ENCODE measurements at places on chromosomes 12 and 14.

GRCh38 chr14:66645716-66646115 lies 137.8 kb downstream of the GPHN start:
- DNase-seq: no peak

DNA sequence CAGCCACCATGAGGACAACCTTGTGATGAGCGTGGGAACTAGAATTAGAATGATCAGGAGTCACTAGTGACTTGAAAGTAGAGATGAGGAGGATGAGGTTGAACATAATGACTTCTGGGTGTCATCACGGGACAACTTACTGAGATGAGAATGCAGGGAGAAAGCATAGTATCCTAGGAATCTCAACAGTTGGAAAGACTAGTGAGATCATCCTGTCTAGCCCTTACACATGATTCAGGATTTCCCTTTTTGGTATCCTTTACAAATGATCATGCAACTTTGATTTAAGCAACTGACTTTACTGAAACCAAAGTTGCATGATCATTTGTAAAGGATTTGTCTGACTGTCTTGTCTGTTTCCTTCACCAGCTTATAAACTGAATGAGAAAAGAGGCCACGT lies 51.8 kb upstream of the HIF1A start:
- DNase-seq: no peak

DNA sequence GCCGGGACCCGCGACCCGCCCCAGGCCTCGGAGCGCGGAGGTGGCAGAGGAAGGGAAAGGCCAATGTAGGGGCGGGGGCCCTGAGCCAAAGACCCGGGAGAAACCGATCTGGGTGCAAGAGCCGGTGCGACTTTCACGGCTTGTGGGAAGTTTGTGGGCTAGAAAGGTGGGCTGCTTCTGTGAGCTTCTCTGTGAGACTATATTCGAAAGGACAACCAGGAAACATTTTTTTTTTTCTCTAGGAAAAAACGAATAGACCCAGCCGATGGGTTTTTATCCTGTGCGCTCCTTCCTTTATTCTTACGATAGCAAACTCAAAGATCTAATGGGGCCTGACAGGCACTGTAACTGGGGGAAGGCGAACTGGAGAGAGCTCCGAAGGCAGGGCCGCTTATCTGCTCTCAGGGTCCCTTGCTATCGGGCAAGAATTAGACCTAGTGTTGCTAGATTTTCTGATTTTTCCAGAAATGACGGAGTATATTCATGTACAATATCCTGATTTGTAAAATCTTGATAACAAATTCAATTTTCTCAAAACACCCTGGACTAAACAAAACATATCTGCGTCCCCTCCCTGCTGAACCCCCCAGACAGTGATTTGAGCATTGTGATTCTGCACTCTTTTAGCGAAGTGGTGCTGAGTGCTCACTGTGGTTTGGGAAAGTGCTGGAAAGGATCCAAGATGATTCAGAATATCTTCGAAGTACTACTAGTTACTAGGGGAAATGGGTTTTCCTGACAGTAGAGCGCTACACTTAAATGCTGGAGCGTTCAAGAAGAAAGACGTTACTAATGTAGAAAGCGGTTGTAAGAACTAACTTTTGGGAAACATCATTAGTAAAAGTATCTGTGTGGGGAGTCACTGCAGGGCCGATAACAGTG lies 563 bp upstream of the STXBP6 start:
- DNase-seq: no peak

DNA sequence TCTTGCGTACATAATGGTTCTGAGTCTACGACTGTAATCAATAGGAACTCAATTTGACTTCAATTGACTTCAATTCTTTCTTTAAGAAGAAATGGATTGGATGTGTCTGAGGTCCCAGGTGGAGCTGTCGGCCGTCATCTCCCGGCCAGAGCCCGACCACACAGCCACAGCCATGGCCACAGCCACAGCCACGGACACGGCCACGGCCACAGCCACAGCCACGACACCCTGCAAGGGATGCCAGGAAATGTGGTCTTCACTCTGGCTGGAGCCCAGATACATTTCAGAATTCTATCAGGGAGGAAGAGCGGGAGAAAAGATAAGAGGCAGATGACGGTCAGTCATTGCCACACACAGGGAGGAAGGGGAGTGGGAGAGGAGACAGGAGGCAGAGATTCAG lies 58.9 kb downstream of the GALNT9 start:
- DNase-seq: no peak

DNA sequence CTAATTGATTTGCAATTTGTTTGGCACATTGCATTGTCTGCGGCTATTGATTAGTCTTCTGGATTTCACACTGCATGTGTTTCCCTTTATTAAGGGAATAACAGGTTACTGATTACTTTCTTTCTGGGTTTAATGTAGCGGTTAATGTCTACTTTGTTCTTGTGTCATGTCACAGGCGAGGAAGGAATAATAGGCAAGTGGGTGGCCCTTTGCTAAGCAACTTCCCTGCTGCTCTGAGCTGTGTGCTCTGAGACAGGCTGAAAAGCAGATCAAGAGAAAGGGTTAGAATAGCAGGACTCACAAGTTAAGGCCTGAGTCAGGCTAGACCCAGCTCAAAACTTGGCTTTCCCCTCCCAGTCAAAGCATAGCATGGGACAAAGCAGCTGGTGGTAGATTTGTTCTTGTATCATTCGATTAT lies 77.2 kb downstream of the NKX2-1 start:
- no peak for DNase-seq

DNA sequence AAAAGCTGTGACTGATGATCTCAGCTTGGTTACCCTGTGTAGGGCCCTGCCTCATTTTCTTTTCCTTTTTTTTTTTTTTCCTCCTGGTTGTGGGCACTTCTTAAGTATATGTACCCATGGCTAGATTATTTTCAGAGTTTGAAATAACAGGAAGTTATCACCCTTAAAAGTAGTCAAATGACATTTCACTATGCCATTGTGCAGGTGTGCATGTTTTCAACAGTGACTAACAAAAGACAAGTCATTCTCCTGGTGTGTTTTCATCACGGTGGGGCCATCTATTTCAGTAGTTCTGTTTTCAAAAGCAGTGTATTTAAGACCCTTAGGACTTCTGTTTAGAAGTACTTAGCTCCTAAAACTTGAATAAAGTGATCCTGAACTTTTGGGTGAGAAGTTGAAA lies 15.0 kb downstream of the GABARAPL1 start:
- DNase-seq: no peak

GRCh38 chr12:113093409-113094101 lies 37.0 kb downstream of the DTX1 start:
- DNase-seq: no peak

- DNase-seq: no peak
Observed at GRCh38 chr12:69131077-69131476, 108.3 kb upstream of the CPSF6 start.

DNA sequence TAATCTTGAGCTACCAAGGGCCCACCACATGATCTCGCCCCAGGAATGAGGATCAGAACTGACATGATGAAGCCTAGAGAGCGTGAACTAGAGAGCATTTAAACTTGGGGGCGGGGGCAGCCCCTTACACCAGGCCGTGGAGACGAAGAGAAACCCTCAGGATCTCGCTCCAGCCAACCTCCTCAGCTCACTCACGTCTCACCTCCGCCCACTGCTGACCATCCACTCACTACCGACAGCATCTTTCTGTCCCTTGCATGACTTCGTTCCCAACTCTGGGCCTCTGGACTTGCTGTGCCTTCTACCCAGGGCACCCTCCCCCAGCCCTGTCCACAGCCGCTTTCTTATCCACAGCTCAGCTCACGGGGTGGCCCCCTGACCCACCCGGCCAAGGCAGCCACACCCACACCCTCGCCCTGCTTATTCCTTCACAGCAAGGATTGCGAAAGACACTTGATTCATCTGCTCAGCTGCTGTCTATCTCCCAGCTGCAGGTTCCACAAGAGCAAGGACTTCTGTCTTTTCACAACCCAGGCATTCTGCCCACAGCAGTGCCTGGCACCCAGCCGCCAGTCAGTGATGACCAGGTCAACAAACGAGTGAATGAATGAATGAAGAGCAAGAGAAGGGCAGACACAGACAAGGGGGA lies 6.4 kb downstream of the STX2 start:
- no peak for DNase-seq

DNA sequence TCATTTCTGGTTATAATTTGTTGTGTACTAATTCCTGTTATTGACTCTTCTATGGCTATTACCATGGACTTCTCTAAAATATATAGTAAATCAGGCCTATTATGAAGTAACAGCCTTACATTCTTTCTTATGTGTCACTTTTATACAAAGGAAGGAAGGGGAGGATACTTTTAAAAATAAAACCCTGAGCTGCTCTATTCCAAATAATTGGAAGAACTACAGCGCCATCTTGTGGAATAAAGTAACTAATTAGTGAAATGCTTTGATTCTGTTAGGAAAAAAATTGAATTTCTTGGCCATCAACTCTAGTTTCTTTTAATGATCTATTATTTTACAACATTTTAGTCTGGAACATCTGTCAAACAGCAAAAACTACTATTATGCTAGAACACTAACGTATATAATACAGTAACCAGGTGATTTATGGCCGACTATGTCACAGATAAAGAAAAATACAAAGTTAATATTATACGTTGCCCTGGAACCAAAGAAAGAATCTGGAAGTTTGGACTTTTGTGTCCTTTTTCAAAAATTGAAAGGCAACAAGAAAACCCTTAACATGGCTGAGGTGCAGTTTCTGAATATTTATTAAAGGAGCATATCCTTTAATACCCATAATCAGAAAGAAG lies 55.0 kb upstream of the NELL2 start:
- no peak for DNase-seq

DNA sequence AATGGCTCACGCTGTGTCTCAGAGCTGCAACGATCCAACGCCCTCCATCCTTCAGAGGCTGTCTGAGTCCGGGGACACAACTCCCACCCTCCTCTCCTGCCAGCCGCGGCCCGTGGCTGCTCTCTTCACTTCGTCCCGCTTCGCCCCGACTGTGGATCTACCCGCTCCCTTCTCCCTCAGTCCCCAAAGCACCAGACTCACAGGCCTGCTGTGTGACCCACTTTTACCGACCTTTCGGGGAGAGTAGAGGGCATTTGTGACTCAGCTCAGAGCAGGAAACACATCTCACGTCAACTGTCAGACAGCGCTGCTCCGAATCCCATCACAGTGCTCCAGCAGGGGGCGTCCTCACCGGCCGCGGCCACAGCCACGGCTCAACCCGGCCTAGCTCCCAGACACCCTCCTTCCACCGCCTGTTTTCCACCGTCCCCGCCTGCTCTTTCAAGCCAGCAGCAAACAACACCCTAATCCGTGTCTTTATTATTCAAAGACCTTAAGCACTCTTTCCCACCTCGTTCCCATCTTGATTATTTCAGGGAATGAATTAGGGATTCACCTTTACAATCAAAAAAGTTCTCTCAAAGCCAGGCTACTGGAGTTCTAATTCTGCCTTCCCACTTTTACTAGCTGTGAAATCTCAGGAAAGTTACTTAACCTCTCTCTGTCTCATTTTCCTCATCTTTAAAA lies 5.0 kb upstream of the AQP2 start:
- DNase-seq: peak; percentile 76

- DNase-seq: no peak
Observed at GRCh38 chr12:76103958-76104357, 19.5 kb upstream of the NAP1L1 start.

GRCh38 chr14:104134061-104134965 lies 4.1 kb upstream of the KIF26A start:
- no peak for DNase-seq

DNA sequence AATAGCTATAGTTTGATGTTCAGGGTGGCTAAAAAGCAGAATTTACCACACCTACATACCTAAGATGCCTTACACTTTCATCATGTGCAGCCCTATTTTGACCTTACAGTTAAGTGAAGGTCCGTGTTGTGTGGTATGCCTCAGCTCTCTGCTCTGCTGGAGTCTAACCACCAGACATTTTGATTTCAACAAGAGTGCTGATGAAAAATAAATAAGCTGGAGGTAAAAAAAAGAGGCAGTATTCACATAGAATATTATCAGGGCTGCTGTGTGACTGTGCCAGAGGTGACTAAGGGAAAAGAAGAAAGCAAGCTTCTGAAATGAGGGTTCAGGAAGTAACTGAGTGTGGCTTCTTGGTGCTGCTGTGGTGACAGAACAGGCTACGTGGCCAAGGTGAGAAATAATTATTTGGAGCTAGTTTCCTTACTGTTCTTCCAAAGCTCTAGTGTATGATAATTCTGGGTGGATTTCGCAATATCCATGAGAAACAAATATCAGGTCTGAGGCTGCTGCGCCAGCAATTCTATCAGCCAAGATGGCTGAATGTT lies 188.8 kb downstream of the STXBP6 start:
- DNase-seq: no peak

All from stimulated activated CD8-positive, alpha-beta memory T cell treated with anti-CD3 and anti-CD28 coated beads, Interleukin-7, amount 100 ng/mL, for 24 hours (primary cell).